ENCODE measurements at places on chromosomes 11 and 22.

- DNase-seq = no peak
These were observed 926 bp upstream of the GALR3 start for GRCh38 chr22:37822079-37822833.

DNA sequence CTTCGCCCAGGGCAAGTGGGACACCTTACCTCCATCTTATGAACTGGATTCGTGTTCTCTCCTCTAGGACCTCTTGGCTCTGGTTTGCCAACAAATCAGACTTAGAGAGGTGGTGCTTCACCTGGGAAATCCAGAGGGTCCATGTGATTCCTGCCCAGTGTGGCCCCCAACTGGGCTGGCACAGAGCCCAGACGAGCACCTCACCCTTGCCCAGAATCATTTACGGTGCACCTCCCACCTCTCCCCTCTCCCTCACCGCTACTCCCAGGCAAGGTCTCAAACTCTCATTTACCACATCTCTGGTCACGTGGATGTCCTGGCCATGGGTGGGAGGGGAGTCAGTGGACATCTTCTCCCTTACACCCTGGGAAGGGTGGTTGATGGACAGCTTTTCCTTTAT lies 1.1 kb downstream of the SPATA19 start:
- no peak for DNase-seq

- no peak for DNase-seq
These were observed 572.9 kb downstream of the NTM start for GRCh38 chr11:131943295-131943694.

- no peak for DNase-seq
These were observed 71.7 kb downstream of the RAB38 start for GRCh38 chr11:88103337-88104206.

- no peak for DNase-seq
These were observed 98.9 kb downstream of the ARHGAP20 start for GRCh38 chr11:110613197-110613918.

DNA sequence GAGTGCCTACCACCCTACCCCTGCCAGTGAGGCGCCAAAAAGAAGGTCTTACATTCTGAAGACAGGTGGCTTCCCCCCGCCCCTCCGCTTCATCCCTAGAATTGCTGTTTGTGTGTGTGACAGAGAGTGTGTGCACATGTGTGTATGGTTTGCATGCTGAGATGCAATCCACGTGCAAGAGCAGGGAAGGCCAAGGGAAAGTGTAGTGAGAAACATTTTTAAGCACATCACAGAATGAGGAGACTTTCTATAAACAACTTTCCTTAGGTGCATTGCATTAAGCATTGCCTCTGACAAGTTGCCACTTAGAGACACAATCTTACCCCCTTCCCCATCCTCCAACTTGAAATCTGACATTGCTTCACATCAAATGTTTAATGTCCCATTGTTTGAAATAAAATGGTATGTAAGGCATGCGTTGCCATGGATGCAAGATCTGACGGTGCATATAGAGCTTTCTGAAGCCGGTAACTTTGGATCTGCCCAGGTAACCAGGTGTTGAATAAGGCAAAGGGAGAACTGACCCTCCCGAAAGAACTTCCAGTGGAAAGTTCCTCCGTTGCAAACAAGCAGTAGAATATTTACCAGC lies 21.4 kb downstream of the FJX1 start:
- DNase-seq = no peak

DNA sequence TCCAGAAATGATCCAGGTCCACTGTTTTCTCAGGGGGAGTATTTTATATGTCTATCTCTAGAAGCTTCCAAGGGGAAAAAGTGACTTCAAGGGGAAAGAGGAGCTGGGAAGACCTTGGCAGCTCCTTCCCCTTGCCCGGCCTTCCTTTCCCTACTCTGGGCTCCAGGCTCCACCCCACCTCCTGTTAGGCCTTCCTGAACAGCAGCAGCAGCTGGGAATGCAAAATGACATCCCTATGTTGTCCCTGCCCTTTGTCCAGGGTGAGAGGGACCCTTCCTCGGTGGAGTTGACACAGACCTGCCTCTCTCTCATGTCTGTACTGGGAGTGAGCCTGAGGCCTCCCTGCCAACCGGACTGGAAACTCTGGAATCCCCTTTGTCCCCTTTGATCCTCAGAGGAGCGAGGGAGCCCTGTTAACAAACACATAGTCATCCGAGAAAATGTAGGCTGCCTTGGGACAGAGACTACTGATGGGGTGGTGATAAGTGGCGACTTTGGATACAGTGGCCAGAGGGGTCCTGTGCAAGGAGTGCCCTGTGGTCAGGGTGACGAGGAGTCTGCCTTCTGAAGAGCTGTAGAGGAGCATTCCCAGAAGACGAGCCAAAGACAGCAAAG lies 9.0 kb upstream of the MALAT1 start:
- no peak for DNase-seq

DNA sequence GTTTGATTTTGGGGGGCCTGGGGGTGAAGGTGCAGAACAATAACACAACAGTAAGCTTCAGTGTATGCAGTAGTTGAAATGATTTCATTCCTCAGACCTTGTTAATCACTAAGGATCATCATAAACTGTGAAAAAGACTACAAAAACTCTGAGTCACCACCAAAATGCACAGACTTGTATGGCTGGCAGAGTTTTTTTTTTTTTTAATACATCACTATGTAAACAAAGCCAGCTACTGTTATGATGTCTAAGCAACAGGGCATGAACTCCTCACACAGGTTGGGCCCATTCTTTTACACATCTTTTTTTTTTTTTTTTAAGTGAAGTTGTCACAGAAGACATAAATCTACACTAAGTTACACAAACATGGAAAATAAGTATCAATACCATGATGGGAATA lies 311.9 kb downstream of the GUCY1A2 start:
- DNase-seq = no peak

DNA sequence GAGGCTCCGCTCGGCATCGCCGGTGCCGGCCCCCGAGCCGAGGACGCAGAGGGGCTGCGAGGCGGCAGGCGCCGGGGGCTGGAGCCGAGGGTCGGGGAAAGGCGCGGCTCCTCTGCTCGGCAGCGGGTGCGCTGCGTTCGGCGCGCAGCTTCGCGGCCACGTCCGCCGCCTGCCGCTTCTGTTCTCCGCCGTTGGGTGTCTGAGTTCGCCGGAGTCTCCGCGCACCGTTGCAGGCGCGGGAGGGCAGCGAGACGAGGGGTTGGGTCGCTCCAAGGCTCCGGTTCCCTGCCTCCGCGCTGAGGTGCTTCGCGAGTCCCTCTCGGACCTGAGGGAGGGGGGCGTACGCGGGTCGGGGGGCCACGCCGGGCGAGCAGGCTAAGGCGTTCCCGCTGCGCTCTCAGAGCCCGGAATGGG lies 347 bp downstream of the MN1 start:
- peak; percentile 44 for DNase-seq

- DNase-seq = no peak
These were observed 27.3 kb upstream of the ASPHD2 start for GRCh38 chr22:26401726-26402125.

GRCh38 chr11:10499452-10499851 lies 41.5 kb downstream of the RNF141 start:
- no peak for DNase-seq

DNA sequence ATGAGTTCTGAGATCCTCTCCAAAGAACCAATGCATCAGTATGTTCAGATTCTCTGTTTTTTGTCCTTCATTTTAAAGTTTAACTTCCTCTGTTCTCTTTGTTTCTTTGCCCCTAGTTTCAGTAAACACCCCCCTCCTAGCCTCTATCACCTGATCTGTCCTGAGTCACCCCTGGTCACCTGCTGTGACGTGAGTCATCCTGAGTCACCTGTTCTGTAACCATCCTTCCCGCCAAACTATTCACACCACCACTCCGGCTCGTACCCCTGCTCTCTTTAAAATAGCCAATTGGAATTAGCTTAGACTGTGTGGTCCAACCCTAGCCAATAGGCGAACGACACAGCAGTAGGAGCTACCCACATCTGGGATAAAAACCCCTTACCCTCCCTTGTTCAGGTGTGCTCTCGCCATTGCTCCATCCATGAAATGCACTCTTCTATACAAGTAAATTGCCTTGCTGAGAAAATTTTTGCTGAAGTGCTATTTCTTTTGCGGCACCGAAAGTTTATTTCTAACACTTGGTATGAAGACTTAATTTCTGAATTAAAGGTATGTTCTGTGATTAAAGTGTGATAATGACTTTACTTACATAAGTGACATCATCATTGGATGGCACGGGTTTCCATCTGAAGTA lies 318.4 kb downstream of the AASDHPPT start:
- DNase-seq = no peak

DNA sequence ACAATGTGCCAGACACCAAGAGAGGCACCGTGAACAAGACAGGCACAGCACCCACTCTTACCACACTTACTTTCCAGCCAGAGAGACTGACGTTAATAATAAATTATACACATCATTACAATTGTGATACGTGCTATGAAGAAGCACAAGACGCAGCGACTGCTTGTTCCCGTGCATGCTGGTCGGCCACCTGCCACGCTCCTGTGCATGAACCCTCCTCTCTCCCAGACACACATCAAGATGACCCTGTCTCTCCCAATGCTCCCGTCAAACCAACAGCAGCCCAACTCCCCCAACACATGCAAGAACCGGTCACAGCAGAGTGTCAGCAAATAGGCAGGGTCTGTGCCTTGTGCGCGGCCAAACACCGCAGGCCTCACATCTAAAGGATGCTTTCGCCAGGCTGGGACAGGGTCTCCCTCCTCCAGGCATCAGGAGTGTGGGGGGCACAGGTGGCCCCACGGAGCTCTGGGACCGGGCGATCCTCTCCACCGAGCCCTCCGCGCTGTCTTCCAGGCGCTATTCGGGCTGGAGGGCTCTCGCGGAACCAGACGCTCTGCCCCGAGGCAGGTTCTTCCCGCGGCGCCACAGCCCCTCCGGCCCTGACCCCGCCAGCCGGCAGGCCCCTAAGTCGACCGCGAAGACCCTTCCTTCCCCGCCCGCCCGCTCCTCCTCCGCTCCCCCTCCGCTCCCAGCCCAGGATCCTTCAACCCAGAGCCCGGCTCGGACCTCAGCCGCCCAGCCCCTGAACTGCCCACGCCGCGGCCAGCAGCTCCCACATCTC lies 533 bp downstream of the SERGEF start:
- DNase-seq = peak; percentile 36

GRCh38 chr11:114162719-114163123 lies 103.2 kb downstream of the ZBTB16 start:
- DNase-seq = no peak

DNA sequence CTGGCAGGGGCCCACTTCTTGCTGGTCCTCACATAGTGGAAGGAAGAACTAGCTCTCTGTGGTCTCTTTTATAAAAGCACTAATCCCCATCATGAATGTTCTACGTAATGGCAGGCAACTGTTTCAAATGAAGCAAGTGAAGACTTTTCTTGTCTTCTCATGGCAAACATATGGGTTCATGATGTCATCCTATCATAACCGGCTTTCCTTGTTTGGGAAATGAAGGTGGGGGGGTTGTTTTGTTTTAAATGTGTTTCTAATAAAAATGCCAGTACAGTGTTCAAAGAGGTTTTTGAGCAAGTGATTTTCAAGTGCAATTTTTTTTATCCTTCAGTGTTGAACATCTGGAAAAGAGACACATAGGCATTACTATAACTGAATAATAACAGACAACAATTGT lies 33.4 kb downstream of the REXO2 start:
- no peak for DNase-seq

GRCh38 chr22:44032126-44032730 lies 8.1 kb downstream of the PARVB start:
- no peak for DNase-seq

DNA sequence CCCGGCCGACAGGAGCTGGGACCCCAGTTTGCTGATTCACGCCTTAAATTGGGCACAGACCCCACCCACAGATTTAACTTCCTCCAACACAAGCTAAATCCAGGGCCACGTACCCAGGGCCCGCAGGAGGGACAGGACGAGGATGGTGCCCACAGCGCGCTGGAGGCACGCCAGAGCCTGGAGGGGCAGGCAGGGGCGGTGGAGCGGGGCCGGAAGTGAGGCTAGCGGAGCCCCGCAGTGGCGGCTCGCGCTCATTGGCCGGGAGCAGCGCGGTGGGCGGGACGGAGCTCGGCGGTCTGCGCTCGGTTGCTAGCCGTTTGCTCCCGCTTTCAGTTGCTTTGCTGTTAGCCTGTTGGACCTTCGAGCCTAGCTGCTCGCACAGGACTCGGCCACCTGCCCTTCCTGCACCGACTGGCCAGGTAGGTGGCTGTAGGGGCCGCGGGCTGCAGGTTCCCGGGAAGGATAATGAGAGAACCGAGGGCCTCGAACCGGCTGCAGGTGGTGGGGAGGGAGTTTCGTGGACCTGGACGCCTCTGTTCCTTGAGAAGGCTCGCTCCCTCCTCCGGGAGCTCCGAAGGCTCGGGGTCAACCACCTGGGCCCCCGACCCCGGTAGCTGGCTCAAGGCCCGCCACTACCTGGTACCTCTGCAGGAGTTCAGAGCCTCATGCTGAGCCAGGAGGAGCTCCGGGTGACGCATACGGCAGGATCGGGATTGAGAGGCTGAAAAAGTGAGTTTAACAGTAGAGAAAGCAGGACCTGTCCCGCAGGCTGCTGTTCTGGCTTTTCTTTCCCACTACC lies at the start of gene CCDC134:
Gene CCDC134 (plus strand): TSS at position 332 of the 799 bp plus-strand sequence. CDS start 8,212 bp downstream, outside the sequence.
- peak; percentile 91 for DNase-seq

Data from activated naive CD4-positive, alpha-beta T cell (primary cell).